ENCODE measurements at places on chromosomes 6 and 20.

DNA sequence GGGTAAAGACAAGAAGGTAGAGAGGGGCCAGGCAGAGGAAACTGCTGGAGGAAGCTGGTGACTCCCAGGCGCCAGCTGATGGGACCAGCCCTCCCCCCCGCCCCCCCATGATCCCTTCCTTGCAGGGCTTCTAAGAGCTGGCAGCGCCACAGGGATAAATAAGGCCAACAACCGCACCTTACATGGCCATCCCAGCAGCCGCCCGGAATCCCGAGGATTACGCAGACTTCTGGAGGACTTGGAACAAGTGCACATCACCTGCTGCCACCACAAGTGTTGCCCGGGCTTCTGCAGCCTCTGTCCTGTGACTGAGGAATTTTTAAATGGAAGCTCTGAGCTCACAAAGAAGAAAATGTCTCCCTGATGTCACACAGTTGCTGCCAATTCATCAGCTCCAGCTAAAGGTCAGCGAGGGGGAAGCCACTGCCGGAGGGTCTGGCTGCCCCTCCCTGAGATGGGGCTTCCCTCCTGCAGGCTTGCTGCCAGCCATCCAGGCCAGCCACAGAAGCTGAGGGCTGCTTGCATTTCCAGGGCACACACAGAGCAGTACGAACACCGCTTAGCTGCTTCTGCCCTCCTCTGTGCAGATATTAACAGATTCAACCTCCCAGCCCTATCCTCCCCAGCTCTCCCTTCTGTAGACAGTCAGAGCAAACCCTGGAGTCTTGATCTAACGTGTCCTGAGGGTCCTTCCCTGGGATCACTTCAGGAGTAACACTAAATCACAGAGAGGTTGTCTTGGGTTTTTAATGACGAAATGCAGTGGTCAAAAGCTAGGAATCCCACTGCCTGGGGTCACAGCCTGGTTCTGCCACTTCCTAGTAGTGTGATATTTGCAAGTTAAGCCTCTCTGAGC, 38.6 kb upstream of the PIM1 start:
- no peak for DNase-seq

- DNase-seq = no peak
Observed at GRCh38 chr6:43896329-43897255, 126.6 kb downstream of the VEGFA start.

GRCh38 chr6:5619249-5619648, 357.9 kb downstream of the FARS2 start:
- DNase-seq = no peak

GRCh38 chr20:50238081-50238800, 47.6 kb downstream of the CEBPB start:
- DNase-seq = no peak

- DNase-seq = no peak
Observed at GRCh38 chr6:108350528-108350927, 55.7 kb downstream of the AFG1L start.

DNA sequence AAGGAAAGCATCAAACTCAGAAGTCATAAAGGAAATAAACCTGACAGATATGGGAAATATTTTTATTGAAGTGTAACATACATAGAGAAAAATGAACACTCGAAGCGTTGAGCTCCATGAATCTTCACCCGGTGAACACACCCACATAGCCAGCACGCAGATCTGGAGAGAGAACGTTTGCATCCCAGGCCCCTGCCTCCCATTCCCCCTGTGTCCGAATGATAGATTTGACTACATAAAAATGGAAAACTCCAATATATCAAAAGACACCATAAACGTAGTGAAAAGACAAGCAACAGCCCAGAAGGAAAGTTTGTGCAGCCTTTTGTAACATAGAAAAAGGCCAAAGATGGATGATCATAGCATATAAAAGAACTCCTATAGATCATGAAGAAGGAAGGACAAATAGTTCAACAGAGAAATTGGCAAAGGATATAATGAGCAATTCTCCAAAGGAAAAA, 17.1 kb downstream of the SYNJ2 start:
- no peak for DNase-seq
